Liver (tissue), 10 donors: ENCODE measurements at places on chromosomes 4 and X. TPM values are rescaled to one million over a fixed set of nuclear protein-coding genes. Genes with fewer than 3 reads are reported as not detected.

GRCh38 chrX:2901367-2902036 is 27.6 kb downstream of the ARSD start:
- no peaks in the 10 kb centered on the region for H3K27me3 ChIP-seq
- H3K4me1 ChIP-seq, result peaks cover 24% of the 10 kb centered on the region
- peak overlapping the region; percentile 78 for H3K27ac ChIP-seq
- no peak for DNase-seq
- H3K4me3 ChIP-seq, result no peak overlapping the region
- peaks cover 17% of the 10 kb centered on the region for H3K36me3 ChIP-seq

DNA sequence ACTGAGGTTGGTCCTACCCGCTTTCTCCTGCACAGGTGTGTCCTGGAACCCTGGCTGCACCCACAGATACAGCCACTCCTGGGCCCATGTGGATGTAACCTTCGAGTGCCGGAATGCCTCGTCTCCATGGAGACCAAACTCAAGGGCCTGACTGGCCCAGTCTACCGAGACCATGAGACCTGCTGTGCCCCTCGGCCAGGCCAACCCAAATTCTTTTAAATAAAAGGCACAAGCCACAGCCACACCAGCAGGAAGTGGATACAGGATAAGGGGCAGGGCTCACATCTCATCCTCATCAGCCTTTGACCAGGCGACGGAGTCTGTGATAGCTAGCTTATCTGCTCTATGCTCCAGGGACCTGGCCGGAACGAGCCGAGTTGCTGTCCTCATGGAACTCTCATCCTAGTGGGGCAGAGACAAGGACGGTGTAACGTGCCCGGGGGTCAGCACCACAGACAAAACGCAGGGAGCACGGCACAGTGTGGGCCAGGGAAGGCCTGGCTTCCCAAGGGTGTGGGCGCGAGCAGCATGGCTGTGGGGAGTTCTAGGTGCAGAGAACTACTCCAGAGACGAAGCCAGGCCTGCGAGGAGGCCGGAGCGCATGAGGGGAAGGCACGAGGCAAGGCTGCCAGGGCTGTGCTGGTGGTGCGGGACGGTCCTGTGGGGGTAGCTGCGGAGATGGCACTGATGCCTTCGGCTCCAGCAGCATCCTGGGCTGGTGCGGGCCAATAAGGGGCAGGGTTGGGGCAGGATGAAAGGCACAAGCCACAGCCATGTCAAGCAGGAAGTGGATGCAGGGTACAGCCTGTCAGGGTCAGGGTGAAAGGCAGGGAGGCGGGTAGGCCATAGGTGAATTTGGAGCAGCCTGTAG is 22.7 kb downstream of the NOP14 start:
- H3K4me1 ChIP-seq, result peaks cover 3% of the 10 kb centered on the region
- H3K4me3 ChIP-seq, result no peak overlapping the region
- no peaks in the 10 kb centered on the region for H3K27me3 ChIP-seq
- peak; percentile 28 for DNase-seq
- H3K36me3 ChIP-seq, result peaks cover 49% of the 10 kb centered on the region
- no peak overlapping the region for H3K27ac ChIP-seq

- H3K27me3 ChIP-seq, result no peaks in the 10 kb centered on the region
- no peaks in the 10 kb centered on the region for H3K36me3 ChIP-seq
- H3K4me3 ChIP-seq, result no peak overlapping the region
- no peaks in the 10 kb centered on the region for H3K4me1 ChIP-seq
- DNase-seq, result no peak
These were observed 127.8 kb downstream of the DDX53 start for GRCh38 chrX:23127586-23127985.

GRCh38 chr4:7971881-7972500 is 32.3 kb upstream of the AFAP1 start:
- no peaks in the 10 kb centered on the region for H3K36me3 ChIP-seq
- no peaks in the 10 kb centered on the region for H3K27me3 ChIP-seq
- no peaks in the 10 kb centered on the region for H3K4me1 ChIP-seq
- DNase-seq, result no peak

DNA sequence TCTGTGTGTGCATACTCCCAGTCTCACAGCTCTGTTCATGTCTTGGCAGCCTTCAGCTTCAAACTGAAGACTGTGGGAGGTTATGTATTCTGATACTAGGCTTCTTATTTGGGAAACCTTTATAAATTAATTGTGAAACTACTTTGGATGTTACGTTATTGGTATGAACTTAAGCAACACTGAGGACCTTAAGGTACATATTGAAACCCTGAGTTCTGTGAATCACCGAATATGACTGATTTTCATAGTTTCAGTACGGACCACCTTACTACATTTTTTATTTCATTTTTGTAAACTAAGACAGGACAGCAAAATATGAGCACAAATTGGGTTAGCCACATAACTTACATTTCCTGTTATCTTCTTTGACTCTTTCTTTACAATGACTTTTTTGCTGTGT is 498.4 kb downstream of the PDGFC start:
- H3K36me3 ChIP-seq, result no peaks in the 10 kb centered on the region
- no peak overlapping the region for H3K4me3 ChIP-seq
- no peak for DNase-seq
- no peaks in the 10 kb centered on the region for H3K4me1 ChIP-seq

DNA sequence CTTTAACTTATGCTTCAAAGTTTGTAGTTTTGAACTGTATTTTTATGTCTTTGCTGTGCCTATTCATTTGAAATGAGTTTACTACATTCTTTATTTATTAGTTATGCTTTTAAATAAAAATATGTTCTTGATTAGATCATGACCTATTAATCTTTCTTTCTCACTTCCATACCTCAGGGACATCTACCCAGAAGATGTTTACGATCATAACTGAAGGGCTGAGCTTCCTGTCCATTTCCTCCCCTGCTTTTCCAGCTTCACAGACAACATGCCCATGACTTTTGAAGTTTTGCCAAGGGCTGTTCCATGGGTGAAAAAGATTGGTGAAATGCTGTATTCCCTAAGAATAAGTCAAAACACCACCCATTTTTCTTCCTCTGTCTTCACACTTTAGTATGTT is 99.7 kb upstream of the DDIT4L start:
- H3K27ac ChIP-seq, result no peak overlapping the region
- H3K27me3 ChIP-seq, result no peaks in the 10 kb centered on the region
- H3K4me1 ChIP-seq, result no peaks in the 10 kb centered on the region
- no peak for DNase-seq
- H3K4me3 ChIP-seq, result no peak overlapping the region

DNA sequence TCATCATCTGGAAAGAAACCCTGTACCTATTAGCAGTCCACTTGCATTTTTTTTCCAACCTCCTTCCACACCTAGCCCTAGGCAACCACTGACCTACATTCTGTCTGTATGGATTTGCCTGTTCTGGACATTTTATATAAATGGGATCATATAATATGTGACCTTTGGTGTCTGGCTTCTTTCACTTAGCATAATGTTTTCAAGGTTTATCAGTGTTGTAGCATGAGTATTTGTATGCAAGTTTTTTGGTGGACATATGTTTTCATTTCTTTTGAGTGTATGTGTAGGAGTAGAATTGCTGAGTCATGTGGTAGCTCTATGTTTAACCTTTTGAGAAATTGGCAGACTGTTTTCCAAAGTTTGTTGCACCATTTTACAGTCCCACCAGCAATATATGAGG is 198.6 kb downstream of the CEP135 start:
- no peaks in the 10 kb centered on the region for H3K36me3 ChIP-seq
- no peak for DNase-seq
- H3K27ac ChIP-seq, result no peak overlapping the region

- no peaks in the 10 kb centered on the region for H3K36me3 ChIP-seq
- DNase-seq, result no peak
- H3K4me3 ChIP-seq, result no peak overlapping the region
These were observed 460.1 kb downstream of the NAF1 start for GRCh38 chr4:162706632-162707031.

GRCh38 chrX:120562569-120562926 is 1.8 kb upstream of the CUL4B start:
- no peak overlapping the region for H3K27ac ChIP-seq
- no peak for DNase-seq
- no peak overlapping the region for H3K4me3 ChIP-seq
- no peaks in the 10 kb centered on the region for H3K36me3 ChIP-seq
- H3K4me1 ChIP-seq, result peaks cover 24% of the 10 kb centered on the region
- H3K27me3 ChIP-seq, result no peaks in the 10 kb centered on the region

DNA sequence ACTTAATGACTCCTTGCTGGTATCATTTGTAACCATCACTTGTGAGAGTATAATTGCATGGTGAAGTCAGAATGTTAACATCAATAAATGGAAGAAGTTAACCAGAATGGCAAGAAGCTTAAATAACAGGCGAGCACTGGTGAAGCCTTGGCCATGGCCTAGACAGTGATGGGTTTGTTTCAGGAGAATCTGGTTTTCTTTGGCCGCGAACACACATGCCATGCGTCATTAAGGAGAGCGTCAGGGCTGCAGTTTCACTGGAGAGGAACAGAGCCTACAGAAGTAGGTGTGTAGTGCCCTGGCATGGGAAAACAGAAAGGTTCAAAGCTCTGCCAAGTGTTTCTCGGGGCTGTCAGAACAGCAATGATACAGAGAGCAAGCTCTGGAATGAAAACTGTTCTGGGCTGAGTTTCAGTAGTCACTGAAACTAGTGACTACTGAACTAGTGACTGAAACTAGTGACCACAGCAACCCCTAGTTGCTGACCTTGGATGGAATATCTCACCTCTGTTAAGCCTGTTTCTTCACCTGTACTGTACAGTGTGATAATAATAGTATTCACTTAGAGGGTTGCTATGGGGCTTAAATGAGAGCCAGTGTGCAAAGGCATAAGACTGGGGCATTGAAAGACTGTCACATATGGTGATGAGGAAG is 93.8 kb downstream of the C4orf51 start:
- no peak overlapping the region for H3K27ac ChIP-seq
- H3K36me3 ChIP-seq, result no peaks in the 10 kb centered on the region
- DNase-seq, result no peak
- no peaks in the 10 kb centered on the region for H3K4me1 ChIP-seq
- H3K4me3 ChIP-seq, result no peak overlapping the region

- H3K4me3 ChIP-seq, result no peak overlapping the region
- H3K27me3 ChIP-seq, result no peaks in the 10 kb centered on the region
- no peak for DNase-seq
- H3K36me3 ChIP-seq, result no peaks in the 10 kb centered on the region
- H3K27ac ChIP-seq, result no peak overlapping the region
- peaks cover 9% of the 10 kb centered on the region for H3K4me1 ChIP-seq
These were observed 611.9 kb upstream of the TECRL start for GRCh38 chr4:65021149-65021548.

DNA sequence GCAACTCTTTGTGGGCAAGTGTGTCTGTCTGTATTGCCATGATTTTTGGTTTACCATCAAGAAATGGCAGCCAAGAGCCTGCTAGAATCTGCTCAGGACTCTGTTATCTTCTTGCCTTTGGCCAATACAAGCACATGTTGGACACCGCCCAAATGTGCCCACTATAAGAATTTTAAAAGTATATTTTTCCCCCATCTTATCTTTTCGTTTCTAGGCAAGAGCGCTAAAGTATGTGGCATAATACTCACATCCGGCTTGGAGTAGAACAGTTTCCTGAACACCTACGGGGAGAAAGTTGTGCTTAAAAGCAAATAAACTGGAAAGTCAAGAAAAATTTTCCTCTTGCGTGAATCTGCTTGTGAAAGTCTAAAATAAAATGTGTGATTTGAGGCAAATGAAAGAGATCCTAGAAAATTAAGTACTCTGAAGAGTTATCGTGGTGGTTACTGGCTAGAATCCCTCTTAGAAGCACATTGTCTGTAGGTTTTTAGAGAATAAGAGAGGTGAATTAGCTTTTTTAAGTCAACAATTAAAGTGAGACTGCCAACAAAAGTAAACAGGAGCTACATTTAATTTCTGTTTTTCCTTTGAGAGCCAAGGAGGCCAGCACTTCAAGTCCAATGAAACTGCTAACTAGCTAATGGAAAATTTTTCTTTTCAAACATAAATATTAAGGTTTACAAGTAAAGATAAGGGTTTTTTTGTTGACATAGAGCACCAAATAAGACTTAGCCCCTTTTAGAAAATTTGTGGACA is 220.2 kb downstream of the SOWAHB start:
- no peaks in the 10 kb centered on the region for H3K4me1 ChIP-seq
- no peak overlapping the region for H3K27ac ChIP-seq
- no peaks in the 10 kb centered on the region for H3K36me3 ChIP-seq
- no peak overlapping the region for H3K4me3 ChIP-seq

DNA sequence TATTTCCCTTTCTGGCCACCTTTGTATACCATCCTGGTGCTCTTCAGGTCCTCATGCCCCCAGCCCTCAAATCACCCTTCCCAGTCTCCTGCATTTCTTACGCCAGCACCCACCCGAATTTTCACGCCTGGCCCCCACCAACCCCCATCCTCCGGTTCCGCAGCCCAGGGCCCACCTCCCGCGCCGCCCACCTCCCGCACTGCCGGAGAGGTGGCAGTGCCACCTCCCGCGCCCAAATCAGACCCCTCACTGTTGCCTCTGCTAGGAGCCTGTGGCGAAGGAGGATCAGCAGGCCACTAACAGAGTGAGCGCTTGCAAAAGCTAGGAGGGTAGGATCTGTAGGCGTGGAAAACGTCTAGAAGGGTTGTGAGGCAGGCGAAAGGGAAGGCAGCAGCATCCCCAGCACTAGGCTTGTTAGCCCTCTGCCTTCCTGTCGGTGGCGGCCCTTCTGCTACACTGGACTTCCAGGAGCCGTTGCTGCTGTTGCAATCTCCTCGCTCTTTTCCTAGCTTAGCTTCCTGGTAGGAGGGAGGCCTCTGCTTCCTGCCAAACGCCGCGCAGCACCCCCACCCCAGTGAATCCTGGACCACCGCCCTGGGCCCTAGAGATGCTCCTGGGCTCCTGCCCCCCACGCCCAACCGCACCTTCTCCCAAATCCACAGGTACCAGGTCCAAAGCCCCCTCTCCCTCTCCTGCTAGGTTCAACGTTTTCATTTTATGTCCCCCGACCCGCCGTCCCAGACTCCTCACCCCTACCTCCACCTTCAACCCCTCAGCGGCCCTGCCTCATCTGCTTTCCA is 51.0 kb downstream of the SPIN2B start:
- H3K27ac ChIP-seq, result no peak overlapping the region
- no peaks in the 10 kb centered on the region for H3K36me3 ChIP-seq
- H3K4me3 ChIP-seq, result no peak overlapping the region
- no peaks in the 10 kb centered on the region for H3K27me3 ChIP-seq
- no peak for DNase-seq
- no peaks in the 10 kb centered on the region for H3K4me1 ChIP-seq

DNA sequence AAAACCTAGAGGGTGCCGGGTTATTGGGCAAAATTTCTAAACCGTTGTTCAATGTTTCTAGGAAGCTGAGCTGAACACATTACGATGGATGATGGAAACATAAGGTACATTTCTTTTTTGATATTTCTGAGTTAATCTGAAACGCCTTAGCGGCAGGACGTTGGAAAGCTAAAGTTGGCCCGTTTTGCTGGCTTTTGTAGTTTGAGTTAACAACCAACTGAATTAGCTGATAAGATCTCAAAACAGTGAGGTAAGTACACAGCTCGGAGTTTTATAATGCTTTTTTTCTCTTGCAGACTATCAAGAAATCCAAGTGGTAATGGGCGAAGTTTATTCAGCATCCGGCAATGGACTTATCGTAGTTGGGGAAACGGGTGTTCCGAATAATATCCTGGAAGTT is 73.5 kb downstream of the PRSS12 start:
- peak overlapping the region; percentile 94 for H3K4me3 ChIP-seq
- peaks cover 2% of the 10 kb centered on the region for H3K36me3 ChIP-seq
- peaks cover 43% of the 10 kb centered on the region for H3K4me1 ChIP-seq
- DNase-seq, result no peak
- no peaks in the 10 kb centered on the region for H3K27me3 ChIP-seq

- DNase-seq, result no peak
- H3K4me1 ChIP-seq, result no peaks in the 10 kb centered on the region
- H3K4me3 ChIP-seq, result no peak overlapping the region
- no peaks in the 10 kb centered on the region for H3K36me3 ChIP-seq
These were observed 290.8 kb downstream of the TENM3 start for GRCh38 chr4:182533964-182534363.

The JAKMIP1 gene
- not detected for total RNA-seq

The BEX1 gene
- 84.0 TPM for total RNA-seq

The USP17L5 gene
- total RNA-seq, result not detected

The CXorf49 gene
- total RNA-seq, result not detected

The ARSJ gene
- 1.8 TPM for total RNA-seq

The CSAG2 gene
- not detected for total RNA-seq
